RPMI8226 (cell line): ENCODE measurements at places on chromosomes 6 and 20.
A peak's percentile ranks its signal among the peaks of the same experiment; 100 is the strongest.

- no peak for DNase-seq
These were observed 181.8 kb downstream of the DLL1 start for GRCh38 chr6:170108890-170109587.

GRCh38 chr6:76240092-76240491 lies 167.6 kb upstream of the IMPG1 start:
- DNase-seq, result no peak

GRCh38 chr6:11291582-11291981 lies 59.1 kb upstream of the NEDD9 start:
- no peak for DNase-seq

DNA sequence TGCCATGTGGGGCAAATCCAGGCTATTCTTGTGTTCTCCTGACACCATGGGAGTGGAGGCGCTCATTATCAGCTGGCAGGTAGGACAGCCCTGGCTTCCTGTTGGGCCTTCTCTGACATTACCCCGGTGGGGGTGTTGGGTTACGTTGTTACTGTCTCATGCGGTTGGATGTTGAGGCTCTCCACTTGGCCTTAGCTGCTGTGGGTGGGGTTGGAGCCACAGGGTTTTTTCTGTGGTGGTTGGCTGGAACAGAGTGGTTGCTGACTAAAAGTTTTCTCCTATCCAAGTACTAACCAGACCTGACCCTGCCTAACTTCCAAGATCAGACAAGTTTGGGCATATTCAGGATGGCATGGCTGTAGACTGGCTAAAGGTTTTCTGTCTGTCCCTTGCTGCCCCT lies 20.2 kb downstream of the RIPK1 start:
- DNase-seq, result no peak

DNA sequence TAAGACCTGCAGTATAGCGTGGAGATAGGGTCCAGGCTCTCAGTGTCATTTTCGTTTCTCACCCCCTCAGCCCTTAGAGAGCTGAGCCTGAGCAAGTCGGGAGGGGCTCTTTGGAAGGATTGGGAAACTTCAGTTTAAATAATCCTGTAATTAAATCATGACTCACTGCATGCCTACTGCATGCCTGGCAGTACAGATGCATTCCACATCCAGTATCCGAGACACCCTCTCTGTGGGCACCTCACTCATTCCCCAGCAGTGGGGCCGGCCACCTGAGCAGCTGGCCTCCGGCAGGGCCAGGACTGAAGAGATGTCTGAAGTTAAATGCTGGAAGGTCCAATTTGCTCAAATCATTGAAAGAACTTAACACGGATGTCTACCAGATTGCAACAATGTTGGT lies 316.6 kb downstream of the THBS2 start:
- DNase-seq, result no peak

DNA sequence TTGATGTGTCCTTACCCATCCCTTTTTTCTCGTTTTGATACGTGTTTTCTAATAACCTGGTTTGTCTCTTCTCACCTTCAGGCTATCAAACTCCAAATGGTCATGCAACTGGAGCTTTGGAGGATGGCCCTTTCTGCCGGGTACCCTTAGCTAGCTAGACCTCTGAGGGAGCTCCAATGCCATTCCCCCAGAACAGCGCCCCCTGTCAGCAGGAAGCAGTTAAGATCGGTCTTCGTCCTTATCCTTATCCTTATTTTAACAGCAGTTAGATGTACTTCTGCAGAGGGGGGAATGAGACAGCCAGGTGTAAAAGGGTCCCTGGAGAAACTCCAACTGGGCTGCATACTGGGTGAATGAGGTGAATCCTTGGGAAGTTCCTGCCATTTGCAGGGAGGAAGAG lies 37.2 kb downstream of the SEL1L2 start:
- peak; percentile 26 for DNase-seq

DNA sequence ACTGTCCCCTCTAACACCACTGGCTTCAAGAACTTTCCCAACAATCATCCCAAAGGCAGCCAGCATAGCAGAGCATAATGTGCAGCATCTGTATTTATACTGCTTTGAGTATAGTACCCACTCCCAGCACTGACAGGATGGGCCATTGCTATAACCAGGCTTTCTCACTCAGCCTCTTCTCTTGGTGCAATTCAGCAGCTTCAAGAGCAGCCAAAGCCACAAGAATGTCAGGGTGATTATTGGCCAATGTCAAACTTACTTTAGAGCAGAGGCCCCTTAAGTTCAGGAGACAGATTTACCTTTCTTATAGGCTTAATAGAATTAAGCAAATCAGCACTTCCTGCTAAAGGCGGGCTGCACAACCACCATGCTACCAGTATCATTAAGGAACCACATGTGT lies 232.4 kb upstream of the RSPO3 start:
- no peak for DNase-seq

GRCh38 chr6:24186349-24186748 lies 60.3 kb downstream of the NRSN1 start:
- no peak for DNase-seq

- no peak for DNase-seq
These were observed 1.4 kb upstream of the EPM2A start for GRCh38 chr6:145736661-145737144.

DNA sequence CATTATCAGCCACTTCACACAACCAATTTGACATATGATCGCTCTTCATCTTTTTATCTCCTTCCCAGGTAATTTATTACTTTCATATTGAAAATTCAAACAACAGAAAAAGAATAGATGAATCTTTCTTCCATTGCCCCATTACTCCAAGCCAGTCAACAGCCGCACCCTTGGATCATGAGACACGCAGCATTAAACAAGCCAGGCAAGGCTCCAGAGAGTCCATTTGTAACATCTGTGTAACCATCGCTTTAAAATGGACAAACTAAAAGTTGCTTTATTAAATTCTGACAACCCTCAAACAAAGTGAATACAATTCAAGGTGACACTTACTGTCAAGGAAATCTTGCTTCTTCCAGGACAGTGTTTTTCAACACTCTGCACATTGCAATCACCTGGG lies 200.3 kb downstream of the EPM2A start:
- DNase-seq, result no peak

- no peak for DNase-seq
These were observed 70.3 kb upstream of the ELOVL5 start for GRCh38 chr6:53419026-53419425.

DNA sequence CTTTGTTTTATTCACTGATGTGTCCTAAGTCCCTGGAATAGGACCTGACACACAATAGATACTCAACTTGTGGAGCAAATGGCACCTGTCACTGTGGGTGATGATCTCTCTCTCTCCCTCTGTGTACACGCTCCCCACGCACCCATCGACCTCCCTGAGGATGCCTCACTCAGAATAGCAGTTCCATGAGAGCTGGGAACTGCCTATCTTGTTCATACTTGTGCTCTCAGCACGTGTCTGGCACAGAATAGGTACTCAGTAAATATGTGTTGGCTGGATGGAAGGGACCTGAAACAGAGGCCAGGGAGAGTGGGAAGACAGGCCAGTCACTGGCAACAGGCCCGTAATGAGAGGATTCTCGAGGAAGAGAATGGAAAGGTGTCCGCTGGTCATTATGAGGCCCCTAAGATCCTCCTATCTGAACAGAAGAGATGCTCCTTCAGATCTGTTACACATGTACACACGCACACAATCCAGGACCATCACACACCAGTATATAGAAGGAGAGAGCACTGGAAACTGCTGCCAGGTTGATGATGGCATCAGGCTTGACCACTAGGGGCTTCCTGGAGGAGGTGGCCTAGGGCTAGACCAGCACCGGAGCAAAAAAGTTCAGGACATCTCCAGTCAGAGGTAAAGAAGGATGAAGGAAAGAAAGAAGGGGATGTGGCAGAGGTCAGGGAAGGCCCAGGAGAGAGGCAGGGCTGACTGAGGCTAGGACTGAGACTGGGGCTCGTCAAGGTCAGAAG lies 30.9 kb downstream of the VEGFA start:
- DNase-seq, result no peak

DNA sequence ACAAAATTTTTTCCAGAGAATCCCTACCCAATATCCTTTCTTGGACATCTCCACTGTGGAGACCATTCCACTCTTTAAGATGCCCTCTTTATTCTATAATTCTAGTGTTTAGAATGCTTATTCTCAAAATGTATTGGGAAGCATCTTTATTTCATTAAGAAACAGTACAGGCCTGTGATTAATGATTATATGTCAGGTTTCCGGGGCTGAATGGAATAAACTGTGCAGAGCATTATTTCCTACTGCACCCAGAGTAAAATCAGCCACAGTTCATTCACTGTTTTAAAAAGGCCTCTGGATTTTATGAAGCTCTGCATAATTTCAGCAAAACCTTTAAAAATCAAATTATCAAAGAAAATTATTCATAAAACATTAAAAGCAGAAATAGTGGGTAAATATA lies 42.6 kb downstream of the DSE start:
- DNase-seq, result no peak

DNA sequence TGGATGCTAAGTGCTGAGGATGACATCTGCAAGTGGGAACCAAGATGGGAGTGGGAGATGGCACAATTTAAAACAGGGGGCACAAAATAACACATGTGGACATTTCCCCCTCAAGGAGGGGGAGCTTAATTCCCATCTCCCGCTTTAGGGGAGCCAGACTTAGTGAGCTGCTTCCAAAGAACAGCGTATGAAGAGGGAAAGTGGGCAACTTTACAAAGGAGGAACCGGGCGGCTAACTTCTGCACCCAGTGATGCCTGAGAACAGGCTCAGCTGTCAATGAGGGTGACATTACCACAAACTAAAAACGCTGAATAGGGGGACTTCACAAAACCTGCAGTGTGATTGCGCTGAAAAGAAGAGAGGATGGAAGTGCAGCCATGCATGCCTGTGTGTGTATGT lies 95.5 kb upstream of the NXT1 start:
- no peak for DNase-seq

GRCh38 chr6:69279805-69280204 lies 517.0 kb downstream of the LMBRD1 start:
- no peak for DNase-seq

GRCh38 chr20:25310268-25310920 lies 62.5 kb downstream of the PYGB start:
- peak; percentile 95 for DNase-seq

DNA sequence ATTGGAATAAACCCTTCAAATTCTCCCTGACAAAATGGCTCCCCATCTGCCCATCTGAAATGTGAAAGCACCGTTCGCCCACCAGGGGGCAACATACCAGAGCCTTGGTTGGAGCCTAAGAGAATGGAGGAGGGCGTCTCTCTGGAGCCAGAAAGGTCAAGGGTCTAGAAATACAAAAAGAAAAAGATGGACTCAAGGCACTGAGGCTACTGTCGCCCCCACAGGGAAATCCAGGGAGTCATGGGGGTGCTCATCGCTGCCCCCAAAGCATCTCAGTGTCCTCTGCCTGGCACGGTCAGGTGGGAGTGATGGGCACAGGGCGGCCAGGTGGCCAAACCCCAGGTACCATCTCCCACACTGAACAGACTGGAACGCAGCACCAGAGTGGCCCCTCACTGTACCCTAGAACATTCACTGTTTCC lies 136.3 kb downstream of the ZMYND8 start:
- peak; percentile 36 for DNase-seq
